Suppressor macrophage (primary cell): ENCODE measurements at places on chromosomes 16 and 17.
A peak's percentile ranks its signal among the peaks of the same experiment; 100 is the strongest.

DNA sequence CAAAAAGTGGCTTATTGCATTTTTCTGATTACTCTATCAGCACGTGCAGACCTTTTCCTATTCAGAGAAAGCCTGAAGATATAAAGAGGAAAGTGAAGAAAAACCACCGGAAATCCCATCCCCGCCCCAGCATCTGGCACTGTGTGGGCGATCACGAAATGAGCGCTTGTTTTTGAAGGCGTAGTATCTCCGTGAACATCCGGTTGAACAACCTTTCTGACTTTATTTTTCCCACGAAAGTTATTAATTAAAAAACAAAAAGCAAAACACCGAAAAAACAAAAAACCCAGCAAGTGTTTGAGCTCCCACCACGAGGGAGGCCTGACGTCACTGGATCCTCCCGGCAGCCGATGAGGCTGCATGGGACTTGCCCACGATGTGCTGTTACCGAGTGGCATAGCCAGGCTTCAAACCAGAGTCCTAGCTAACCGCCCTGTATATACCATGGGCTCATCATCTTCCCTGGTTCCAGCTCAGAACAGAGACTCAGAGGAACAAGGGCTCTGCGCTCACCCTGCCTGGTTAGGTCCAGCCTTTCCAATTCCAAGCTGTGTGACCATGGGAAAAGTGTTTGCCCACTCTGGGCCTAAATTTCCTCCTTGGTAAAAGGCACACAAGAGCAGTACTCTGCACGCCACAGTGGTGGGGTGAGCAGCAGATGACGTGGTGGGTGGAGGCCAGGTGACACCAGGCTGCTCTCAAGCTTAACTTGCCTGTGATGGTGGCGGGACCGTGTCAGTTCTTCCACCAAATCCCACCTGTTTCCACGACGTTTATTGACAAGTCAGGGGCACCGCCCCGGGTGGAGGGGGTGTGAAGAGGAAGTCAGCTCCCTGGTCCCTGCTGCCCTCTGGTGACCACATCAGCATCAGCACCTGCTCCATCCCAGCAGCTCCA, 34.3 kb upstream of the IL21R start:
- peak; percentile 89 for DNase-seq

DNA sequence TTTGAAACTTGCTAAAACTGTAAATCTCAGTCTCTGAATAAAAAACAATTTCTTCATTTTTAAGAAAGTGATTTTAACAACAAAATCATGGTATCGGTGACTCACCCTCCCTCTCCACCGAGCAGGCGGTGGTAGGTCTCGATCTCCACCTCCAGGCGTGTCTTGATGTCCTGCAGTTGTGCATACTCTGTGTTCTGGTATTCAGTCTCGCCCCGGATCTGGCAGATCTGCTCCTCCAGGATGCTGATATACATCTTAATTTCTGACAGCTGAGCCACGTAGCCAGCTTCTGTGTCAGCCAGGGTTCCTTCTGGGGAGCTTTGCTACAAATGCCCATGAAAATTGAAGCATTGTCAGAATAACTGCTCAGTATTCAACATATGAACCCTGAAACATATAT, 15.4 kb upstream of the KRT24 start:
- DNase-seq: no peak

GRCh38 chr17:33290253-33290652, 2.8 kb downstream of the ASIC2 start:
- no peak for DNase-seq

DNA sequence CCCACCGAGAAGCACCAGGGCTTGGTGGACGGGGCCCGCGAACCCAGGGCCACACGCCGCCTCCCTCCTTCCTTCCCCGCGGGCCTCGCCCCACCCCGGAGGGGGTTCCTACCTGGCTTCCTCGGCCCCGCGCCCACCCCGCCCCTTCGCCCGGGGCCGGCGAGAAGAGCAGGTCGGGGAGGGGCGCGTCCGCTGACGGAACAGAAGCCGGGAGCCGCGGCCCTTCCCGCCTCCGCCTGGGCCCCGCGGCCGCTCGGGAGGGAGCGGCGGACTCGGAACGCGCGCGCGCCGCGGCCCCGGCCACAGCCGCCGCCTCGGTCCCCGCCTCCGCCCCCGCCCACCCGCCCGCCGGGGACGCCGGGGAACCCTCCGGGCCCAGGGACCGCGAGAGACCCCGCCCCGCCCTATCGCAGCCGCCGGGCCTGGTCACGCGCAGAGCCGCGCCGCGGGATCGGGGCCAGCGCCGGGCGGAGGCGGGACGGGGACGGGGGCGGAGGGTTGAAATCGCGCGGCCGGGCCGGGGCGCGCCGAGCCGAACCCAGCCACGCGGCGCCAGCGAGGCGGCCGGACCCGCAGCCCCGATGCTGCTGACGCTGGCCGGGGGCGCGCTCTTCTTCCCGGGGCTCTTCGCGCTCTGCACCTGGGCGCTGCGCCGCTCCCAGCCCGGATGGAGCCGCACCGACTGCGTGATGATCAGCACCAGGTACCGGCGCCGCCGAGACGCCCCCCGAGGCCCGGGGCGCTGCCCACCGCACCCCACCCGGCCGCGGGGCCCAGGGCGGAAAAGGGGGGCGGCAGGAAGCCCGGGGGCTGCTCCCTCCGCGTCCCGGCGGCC, at the start of gene TLCD3A:
TLCD3A (plus strand) TSS at position 530 of the 835 bp plus-strand sequence; CDS start at position 582, 52 bp downstream.
- peak; percentile 72 for DNase-seq

- DNase-seq: peak; percentile 83
Measured at GRCh38 chr17:42405963-42406495, 17.0 kb downstream of the CAVIN1 start.

- DNase-seq: peak; percentile 31
Measured at GRCh38 chr16:11431915-11432465, 86.7 kb downstream of the RMI2 start.

- no peak for DNase-seq
Measured at GRCh38 chr17:72457712-72458111, 336.9 kb downstream of the SOX9 start.

- no peak for DNase-seq
Measured at GRCh38 chr17:82457929-82458178, 687 bp upstream of the NARF start.

DNA sequence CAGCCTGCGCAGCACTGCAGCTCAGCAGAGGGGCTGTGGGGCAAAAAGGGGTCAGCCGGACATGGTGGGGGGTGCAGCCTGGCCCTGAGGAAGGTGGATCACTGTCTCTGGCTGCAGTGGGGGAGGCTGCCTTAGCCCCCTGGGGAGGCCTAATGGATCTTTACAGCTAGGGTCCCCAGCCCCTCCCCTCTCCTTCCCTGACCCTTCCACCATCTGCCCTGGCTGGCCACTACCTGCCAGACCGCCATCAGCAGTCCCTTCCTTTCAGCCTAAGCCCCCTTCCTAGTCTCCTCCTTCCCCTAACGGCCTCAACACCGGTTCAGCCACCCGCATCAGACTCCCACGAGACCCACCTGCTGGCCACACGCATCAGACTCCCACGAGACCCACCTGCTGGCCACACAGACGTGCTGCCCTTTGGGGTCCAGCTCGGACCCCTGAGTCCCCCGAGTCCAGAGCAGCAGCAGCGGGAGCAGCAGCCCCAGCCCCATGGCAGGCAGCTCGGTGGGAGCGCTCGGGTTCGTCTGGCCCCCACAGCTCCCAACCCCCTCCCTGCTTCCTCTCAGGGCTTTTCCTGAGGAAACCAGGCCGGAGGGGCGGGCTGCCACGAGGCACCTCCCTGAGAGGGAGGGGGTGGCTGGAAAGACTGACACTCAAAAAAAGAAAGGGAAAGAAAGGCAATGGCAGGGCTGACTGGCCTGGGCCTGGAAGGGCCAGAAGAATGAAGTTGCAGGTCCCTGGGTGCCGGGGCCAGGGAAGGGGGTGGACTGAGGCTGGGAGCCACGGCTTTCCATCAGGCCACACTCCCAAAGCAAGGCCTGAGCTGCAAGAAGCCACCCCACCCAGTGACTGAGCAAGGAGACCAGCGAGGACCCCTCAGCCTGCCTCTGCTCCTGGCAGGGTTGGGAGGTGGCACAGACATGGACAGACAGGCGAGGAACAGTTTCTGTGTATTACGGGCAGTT, at the start of gene SCARF1:
SCARF1 (minus strand) TSS at position 526 of the 965 bp plus-strand sequence; CDS start at position 491, 35 bp downstream.
- peak; percentile 69 for DNase-seq

DNA sequence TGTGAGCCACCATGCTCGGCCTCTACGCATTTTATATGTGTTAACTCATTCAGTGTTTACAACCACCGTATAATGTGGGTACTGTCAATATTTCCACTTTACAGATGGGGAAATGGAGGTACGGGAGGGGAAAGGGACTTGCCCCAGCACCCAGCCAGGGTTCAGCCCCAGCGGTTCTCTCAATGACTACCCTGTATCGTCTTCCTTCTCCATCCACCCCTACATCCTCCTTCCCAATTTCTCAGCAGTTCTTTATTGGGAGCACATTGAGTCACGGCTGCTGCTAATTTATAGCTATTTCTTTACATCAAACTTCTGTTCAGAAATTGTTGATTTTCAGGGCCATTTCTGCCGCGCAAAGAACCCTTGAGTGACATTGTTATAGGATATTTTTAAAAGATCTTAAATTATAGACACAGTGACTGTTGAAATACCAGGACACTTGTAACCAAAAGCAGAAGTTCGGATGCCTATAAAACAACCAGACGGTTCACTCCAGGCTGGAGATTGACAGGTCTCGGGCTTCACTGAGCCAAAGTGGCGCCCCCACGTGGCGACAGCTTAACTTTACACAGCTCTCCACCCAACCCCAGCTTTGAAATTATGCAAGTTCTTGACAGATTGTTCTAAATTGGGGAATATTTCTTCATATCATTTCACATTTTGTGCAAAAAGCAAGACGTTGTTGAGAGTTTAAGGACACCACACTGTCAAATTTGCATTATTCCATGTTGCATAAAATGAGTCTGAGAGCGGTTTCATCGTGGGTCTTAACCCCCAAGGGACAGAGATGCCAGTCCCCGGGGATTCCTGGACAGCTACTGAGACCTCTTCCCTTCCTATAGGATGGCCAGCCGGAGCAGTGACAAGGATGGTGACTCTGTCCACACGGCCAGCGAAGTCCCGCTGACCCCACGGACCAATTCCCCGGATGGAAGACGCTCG, 11.8 kb downstream of the SYT17 start:
- peak; percentile 95 for DNase-seq

DNA sequence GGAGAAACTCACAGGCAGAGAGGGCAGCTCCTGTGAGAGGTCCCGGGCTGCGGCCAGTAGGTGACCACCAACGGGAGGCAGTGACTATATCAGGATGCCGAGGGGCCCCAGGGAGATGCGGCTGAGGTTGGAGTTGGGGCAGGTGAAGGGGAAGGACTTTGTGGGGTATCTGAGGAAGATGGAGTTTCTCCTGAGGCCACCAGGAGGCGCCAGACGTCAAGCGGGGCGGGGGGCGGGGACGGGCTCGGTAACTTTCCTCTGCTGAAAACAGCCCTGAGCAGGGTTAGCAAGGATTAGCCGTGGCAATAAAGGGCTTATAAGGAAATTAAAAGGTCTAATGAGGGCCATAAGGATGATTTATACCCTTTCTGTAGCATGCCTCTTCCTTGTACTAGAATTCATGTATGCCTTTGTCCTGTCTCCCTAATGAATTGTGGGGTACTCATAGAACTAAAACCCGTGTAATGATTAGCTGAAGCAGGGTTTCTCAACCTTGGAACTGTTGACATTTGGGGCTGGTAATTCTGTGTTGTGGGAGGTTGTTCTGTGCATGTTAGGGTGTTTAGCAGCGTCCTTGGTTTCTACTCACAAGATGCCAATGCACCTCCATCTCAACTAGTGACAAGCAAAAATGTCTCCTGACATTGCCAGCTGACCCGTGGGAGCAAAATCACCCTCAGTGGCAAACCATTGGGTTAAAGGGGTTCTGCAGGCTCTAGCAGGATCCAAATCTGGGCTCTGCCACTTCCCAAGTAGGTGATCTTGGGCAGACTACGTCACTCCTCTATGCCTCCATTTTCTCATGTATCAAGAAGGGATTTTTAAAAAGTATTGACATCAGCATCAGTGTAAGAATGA, 74.8 kb upstream of the GRIN2A start:
- DNase-seq: peak; percentile 28

- DNase-seq: no peak
Measured at GRCh38 chr16:1066584-1067172, 5.9 kb upstream of the SSTR5 start.

- peak; percentile 65 for DNase-seq
Measured at GRCh38 chr16:20410121-20410723, 888 bp downstream of the ACSM5 start.

GRCh38 chr16:10325783-10326543, 59.9 kb upstream of the ATF7IP2 start:
- DNase-seq: no peak

- no peak for DNase-seq
Measured at GRCh38 chr17:58985367-58985766, 121.3 kb downstream of the TRIM37 start.

GRCh38 chr17:7854078-7854777, 638 bp upstream of the TMEM88 start:
- DNase-seq: no peak

GRCh38 chr17:61833536-61834193, 29.7 kb downstream of the BRIP1 start:
- DNase-seq: no peak

DNA sequence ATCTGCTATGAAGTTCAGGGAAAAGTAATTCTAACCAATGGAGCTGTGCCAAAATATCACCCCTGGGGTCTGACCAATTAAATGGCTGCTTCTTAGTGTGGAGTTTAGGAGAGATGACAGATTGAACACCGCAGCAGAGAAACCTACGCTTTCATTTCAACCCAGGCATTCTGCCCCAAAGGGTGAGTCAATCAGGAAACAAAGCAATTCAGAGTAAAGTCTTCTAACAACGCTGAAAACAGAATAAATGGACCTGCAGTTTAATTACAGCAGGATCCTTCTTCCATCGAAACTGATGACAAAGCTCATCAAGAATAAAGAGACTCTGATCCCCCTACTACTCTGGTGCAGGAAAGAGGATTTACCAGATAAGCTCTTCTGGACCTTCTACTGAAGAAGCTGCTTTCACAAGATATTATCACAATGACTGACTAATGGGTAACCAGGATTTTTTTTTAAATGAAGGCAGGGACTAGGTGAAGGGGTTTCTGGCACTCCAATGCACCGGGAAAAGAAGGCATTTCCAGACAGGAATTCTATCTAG, 16.7 kb downstream of the RFFL start:
- peak; percentile 12 for DNase-seq

DNA sequence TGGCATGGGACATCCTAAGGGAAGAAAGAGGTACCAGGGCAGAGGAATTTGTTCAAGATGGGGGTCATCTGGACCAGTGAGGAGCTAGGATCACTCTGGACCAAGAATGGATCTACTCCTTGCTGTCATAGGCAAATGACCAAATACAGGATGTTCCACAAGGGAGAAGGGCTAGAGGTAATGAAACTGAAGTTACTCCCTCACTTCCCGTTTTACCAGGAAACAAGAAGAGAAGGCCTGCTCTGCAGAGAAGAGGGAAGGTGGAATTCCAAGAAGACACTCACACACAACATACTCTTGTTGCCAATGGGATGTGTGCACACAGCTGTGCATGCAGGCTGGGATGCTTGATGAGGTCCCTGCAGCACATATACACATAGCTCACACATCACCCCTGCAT, 38.6 kb downstream of the NEUROD2 start:
- peak; percentile 49 for DNase-seq

DNA sequence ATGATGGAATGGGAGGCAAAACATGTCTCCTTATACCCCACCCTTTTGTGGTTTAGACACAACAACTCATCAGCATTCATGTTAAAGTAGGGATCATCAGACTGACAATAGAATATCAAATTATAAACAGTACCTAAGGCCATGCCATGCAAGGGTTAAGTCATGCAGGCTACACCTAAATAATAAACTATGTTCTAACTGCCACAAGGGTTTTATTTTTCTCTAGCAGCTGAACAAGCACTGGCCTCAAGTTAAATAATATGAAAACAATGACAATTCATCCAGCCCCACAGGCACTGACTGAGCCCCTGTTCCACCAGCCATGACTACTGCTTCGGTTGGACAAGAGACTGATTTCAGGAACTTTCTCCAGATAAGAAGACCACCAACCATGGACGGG, 164.5 kb upstream of the PIRT start:
- no peak for DNase-seq

- peak; percentile 52 for DNase-seq
Measured at GRCh38 chr17:40303708-40304551, 5.0 kb upstream of the RARA start.
